Activated CD4-positive, alpha-beta T cell treated with anti-CD3 and anti-CD28 coated beads, Interleukin-2, amount 50 U/mL, for 48 hours (primary cell): ENCODE measurements at places on chromosomes 13 and 19.

GRCh38 chr13:83151308-83151660 is 731.0 kb downstream of the SLITRK1 start:
- DNase-seq, result no peak

GRCh38 chr19:39996218-39996810 is 546 bp upstream of the ZNF546 start:
- peak; percentile 60 for DNase-seq

- no peak for DNase-seq
These were observed 626.1 kb downstream of the DACH1 start for GRCh38 chr13:71240911-71241310.

- no peak for DNase-seq
These were observed 1851.1 kb downstream of the PCDH9 start for GRCh38 chr13:65378943-65379519.

GRCh38 chr19:8269724-8270123 is 38.4 kb downstream of the CD320 start:
- DNase-seq, result no peak

- no peak for DNase-seq
These were observed 205.3 kb downstream of the HS6ST3 start for GRCh38 chr13:96294930-96295881.

DNA sequence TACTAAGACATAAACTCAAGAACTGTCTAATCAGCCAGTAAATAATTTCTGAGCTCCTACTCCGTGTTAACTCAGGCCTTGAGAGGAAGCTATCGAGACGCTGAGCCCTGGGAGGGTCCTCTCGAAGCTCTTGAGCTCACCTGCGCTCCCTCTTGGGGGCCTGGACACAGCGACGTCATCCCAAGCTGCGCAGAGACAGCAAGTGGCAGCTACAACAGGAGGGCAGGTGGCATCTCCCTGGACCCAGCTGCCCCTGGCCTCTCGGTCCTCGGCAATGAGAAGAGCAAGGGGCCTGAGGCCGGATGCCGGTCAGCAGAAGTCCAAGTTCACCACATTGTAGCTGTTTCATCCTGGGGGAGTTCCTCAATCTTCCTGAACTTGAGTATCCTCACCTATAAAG is 30.5 kb upstream of the TUBGCP3 start:
- DNase-seq, result no peak

DNA sequence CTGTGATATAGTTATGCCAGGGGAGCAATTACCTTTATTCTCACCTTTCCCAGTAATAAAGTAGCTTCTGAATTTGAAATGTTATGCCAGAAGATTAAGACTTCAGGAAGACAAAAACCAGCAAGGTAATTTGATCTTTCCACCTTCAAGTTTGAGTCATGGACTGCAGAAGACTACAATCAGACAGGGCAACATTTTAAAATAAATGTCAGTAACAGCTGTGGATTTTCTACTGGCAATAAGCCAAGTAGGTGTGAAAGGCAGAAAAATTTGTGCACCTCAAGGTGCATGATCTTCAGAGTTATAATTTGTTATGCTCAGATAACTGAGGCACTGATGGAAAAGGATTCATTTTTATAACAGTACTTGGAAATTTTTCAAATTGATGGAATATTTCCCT is 54.9 kb downstream of the SLITRK1 start:
- DNase-seq, result no peak

- no peak for DNase-seq
These were observed 289.9 kb downstream of the DACH1 start for GRCh38 chr13:71577127-71577526.

- DNase-seq, result no peak
These were observed 21.9 kb downstream of the ANKRD27 start for GRCh38 chr19:32652894-32653598.

GRCh38 chr19:50567882-50568727 is at the start of gene LRRC4B:
LRRC4B (minus strand) TSS chr19:50568435; CDS start chr19:50548838, 19,597 bp downstream.
- no peak for DNase-seq

GRCh38 chr19:1902923-1903322 is 2.3 kb upstream of the ADAT3 start:
- DNase-seq, result no peak

GRCh38 chr19:8580710-8581281 is 3.6 kb upstream of the MYO1F start:
- DNase-seq, result peak; percentile 89

DNA sequence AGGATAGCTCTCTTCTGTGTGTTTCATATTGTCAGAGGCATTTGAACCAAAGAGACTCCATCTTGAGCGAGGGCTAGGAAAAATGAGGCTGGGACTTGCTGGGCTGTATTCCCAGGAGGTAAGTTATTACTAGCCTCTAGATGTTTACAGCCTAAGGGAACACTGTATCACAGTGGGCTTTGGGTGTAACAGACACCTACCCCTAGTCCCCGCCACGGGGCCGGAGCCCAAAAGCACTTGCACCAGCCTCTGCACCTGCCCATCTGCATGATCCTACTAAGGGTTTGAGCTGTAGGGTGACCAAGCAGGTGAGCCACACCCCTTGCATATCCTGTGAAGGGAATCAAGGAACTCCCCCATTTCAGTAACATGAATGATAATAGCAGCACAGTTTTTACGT is 1972.2 kb downstream of the OLFM4 start:
- DNase-seq, result no peak

DNA sequence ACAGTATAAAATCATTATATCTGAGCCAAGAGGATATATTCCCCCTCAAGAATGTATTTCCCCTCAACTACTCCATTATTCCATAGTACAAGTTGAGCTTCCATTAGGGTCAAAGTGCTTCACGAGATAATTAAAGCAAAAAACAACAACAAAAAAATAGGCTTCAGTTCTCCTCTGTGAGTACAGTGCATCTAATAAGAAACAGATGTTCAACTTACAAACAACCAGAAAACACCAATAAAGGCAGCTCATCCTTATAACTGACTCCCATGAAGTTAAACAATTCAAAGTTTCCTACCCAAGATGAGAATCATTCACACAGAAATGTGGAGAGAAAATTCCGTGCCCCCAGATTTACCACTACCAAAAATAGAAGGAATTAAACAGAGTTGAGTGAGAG is 854.4 kb downstream of the PCDH9 start:
- no peak for DNase-seq

DNA sequence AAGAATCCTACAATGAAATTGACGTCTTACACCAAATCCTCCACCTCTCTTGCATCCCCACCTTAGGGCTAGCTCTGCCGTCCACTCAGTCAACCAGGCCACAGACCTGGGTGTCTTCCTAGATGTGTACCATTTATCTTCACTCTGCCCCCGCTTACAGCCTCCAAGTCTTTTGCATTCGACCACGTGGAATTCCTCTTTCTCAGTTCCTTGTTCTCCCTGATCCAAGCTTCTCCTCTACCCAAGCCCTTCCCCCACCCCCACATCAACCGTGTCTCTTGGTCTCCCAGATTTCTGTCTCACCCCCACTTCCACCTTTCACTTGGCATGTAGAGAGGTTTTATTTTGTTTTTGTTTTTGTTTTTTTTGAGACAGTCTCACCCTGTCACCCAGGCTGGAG is 1.2 kb upstream of the DMWD start:
- DNase-seq, result no peak

DNA sequence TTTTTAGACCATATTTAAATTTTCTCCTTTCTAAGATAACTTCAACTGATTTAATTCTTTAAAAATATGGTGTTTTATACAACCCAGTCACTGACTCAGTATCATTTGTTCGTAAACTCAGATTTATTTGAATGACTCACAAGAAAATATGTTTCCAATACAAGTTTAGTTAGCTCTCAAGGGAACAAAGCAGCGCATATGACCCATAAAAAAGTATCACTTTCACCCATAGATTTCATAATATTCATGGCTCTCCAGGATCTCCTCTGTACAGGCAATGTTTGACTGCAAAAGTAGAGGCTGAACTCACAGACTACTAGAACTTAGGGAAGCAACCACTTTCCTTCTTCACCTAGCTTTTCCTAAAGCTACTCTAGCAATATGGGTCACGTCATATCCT is 405.6 kb upstream of the PCDH9 start:
- DNase-seq, result no peak

GRCh38 chr13:86585835-86586234 is 786.6 kb upstream of the SLITRK6 start:
- DNase-seq, result no peak

DNA sequence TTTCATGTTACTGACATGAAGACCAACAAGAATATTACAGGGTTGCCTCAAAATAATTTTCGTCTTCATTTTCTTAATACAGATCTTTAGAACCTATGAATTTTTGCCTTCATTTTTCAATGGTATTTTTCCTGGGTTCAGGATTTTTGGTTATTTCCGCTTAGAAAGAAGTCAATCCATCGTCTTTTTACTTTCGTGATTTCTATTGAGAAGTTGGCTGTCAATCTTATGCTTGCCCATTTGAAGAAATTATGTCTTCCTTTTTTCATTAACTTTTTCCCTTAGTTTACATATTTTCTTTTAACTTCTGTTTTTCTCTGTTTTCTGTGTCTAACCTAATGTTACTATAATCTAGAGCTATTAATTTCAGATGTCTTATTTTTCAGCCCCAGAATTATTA is 868.9 kb upstream of the SLC10A2 start:
- no peak for DNase-seq
